LHCN-M2 (cell line): ENCODE measurements at places on chromosomes 3 and 15. TPM values are rescaled to one million over a fixed set of nuclear protein-coding genes. Genes with fewer than 3 reads are reported as not detected.
A peak's percentile ranks its signal among the peaks of the same experiment; 100 is the strongest.

Gene GOLGA6L1
- not detected in 2 replicates for total RNA-seq

GRCh38 chr3:184354121-184354728, 7.2 kb downstream of the CLCN2 start:
- DNase-seq = no peak

- peak; percentile 87 for DNase-seq
These were observed 24.0 kb downstream of the GOLIM4 start for GRCh38 chr3:168071591-168072322.

- no peak for DNase-seq
These were observed 44.2 kb upstream of the ACP3 start for GRCh38 chr3:132273036-132273435.

GRCh38 chr15:98983334-98983733, 24.3 kb downstream of the PGPEP1L start:
- peak; percentile 77 for DNase-seq

DNA sequence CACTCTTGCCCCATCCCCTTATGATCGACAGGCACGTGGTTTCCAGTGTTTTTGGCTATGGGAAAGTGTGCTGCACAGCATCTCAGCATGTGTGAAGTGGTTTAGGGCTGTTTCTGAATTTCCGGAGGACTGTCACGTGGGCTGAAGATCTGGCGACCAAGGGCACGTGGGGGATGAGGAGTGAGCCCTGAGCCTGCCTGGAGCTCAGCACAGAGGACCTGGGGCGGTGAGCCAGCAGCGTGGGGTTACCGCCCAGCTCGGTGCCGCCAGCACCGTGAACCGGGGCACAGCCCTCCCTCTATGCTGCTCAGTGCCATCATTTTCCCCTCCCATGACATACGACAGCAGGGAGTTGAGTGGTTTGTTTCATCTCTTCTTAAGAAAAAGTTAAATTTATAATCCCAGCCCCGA, 150.2 kb downstream of the DNAJB8 start:
- DNase-seq = no peak

DNA sequence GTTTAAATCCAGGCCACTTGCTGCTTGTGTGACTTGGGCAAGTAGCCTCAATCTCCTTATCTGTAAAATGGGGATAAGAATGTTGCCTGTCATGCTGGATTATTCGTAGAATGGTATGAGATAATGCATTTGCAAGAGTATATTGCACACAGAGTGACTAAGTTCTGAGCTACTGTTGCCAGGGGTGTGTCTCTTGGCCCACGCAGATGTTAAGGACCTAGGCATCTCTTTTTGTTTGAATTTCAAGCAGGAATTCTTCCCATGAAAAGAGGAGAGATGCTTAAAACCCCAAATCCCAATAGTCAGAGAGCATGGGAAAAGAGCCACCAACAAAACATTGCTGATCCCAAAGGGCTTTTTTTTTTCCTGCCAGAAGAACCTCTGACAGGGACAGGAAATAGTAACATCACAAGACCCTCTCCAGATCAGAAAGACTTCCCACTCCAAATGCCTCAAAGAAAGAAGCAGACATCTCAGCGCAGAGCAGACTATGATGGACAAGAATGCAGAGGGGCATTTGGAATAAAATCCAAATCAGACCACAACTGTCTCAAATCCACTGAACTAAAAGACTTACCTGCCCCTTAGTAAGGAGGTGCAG, 90.5 kb downstream of the MRPL46 start:
- DNase-seq = no peak

DNA sequence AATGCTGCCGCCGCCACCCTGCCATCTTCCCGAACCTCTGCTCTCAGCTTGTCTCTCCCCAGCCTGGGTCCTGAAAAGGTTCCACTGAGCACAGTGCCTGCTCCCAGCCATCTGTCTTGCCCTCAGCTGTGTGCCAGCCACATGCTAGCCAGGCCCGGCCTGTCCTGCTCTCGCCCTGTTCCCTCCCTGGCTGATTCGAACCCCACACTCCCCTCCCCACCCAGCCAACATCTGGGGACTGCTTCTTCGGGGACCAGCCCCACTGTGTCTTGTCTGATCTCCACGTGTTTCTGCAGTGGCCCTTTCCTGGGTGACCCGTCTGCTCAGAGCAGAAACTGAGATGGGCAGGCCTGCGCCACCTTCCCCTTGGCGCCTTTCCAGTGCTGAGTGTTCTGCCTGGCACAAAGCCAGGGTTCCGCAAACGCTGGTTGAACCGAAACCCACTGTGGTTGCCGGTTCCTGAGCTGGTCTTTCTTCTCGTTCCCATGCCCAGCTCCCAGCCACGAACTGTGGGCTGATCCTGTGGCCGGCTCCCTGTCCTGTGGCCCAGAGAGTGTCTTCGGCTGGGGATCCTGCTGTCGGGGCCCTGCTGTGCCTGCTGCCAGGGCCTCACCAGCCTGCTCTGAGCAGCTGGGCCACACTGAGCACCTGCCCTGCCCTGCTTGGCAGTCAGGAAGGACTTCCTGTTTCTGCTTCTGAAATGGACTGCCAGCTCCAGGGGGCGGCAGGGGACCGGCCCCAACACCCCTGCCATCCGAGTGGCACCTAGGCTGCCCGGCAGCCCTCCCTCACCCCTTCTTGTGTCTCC, 62.7 kb upstream of the KLF13 start:
- DNase-seq = no peak

DNA sequence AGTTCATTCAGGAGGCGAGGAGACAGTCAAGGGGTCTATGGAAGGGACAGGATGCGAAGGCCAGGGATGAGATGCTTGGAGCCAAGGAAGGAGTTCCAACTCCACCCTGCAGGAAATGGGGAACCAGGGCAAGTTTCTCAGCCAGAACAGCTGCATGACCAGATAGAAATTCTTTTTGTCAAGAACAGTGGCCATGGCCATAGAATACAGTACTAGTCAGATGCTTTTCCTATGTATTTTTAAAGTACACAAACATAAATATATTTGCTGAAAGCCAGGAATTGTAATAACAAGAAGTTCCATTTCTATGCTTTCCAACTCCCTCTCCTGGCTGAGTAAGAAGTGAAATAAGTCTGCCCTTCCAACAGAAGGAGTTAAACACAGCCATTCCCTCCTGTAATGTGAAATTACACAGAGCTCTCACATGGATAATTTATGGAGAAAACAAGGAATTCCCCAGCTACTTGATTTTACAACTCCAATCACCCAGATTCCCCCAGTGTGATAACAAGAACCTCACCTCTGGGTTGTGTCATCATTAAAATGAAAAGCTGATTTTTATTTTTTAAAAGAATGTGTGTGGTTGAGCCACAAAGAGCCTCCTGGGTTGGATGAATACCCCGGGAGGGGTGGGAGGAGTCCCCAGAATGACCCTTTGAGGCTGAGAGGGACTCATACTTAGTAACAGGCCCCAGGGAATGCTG, 124.6 kb upstream of the ARHGEF3 start:
- DNase-seq = peak; percentile 85
